ENCODE measurements at places on chromosomes 12 and 14. TPM values are rescaled to one million over a fixed set of nuclear protein-coding genes. Genes with fewer than 3 reads are reported as not detected.

ERP27 gene
- not detected for total RNA-seq

USP44 gene
- 0.41 TPM for total RNA-seq

- DNase-seq, result no peak
These were observed 10.3 kb upstream of the FERMT2 start for GRCh38 chr14:52961060-52961639.

DNA sequence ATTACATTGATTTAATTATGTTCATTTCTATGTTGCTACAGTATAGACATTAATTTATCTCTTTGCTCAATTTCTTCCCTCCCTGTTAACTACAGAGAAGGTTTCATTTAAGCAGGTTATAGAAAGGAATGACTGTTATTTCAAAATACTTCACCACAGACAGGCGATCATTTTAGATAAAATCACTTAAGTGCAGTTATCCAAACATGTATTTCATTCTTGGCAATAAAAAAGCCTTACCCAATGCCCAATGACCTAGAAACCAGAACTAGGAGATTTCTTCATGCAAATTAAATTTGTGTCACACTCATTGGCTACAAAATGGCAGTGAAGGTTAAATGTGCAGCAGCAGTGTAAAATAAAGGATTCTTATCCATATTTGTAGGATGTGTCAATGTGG lies 266.4 kb downstream of the KCNH5 start:
- no peak for DNase-seq

DNA sequence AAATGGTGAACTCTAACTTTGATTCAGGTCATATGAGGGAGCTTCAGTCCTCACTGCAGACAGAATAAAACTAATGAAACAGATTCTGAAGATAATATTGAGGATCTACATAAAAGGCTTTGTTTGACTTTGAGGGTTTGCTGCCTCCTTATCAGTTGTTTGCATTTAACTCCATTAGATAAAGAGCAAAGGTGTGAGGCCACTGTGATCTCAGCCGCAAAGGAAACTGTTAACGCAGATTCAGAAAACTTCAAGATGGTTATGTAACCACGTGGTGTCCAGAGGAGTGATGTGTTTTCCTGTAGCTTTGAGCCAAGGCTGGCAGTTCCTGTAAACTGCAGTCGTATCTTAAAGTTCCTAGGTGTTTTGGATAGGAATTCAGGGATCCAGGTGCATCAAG lies 67.8 kb downstream of the METTL25 start:
- no peak for DNase-seq

GRCh38 chr12:70049596-70050360 lies 193.5 kb upstream of the CNOT2 start:
- DNase-seq, result no peak

DNA sequence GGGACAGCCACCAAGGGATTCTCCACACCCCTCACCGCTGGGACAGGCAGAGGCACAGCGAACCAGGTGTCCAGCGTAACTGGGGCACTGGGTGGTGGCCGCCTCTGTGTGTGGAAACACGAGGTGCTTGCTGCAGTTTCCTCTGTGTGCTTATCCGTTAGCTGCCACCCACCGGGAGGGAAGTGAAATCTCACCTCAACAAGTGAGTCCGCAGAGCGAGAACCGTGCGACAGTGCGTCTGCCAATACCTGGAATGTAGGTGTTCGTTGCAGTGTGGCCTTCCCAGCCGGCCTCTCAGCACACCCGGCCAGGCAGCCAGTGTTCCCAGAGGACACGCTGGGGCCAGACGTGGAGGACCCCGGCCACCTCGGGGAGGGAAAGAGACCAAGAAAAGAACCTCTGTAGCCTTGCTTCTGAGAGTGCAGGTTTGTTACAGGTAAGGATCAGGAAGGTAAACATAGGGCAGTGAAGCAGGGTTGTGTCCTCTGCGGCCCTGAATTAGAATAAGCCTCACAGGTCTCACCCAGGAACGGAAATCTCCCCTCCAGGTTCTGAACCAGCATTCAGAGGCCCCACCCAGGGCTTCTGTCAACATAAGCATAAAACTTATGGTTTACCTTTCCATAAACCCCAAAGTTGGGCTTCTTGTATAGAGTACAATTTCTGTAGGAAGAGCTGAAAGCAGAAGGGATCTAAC lies 1.5 kb downstream of the BCL2L14 start:
- DNase-seq, result no peak

GRCh38 chr12:46535907-46536306 lies 163.3 kb upstream of the SLC38A2 start:
- DNase-seq, result no peak

DNA sequence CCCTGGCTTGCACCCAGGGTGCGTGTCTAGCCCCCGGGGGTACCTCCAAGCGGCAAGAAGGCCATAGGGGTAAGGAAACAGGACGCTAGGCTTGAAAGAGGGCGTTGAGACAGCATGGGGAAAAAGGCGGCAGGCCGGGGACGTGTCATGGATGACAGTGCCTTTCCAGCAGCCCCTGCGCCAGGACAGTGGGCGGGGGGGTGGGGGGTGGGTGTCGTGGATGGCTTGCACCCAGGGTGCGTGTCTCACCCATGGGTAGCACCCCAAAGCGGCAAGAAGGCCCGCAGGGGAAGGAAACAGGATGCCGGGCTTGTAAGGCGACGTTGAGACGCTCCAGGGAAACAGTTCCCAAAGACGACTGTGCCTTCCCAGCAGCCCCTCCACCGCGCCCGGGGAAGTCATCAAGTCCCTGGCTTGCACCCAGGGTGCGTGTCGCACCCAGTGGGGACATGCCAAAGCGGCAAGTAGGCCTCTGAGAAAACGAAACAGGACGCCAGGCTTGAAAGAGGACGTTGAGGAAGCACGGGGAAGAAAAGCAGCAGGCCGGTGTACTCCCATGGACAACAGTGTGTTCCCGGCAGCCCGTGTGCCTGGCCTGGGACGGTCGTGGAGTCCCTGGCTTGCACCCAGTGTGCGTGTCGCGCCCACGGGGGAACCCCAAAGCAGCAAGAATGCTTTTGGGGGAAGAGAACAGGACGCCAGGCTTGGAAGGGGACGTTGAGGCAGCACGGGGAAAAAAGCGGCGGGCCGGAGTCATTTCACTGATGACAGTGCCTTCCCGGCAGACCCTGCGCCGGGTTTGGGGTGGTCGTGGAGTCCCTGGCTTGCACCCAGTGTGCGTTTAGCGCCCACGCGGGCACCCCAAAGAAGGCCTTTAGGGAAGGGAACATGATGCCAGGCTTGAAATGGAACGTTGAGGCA lies 163.5 kb upstream of the ALG10B start:
- no peak for DNase-seq

GRCh38 chr12:47066278-47067025 lies 13.0 kb upstream of the PCED1B start:
- DNase-seq, result no peak

DNA sequence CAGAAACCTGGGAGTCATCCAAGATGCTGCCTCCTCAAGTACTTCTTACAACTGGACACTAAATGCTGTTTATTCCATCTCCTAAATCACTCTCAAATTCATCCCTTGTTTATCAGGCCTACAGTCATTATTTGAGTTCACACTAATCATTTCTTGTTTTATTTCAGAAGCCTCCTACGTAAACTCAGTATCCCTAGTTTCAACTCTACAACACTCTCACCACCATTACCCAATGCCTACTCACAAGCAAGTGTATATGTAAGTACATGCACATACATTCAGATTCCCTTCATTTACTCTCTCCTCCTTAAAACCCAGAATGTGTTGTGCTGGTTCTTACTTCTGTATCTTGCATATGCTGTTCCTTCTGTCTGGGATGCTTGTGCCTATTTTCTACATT lies 43.0 kb downstream of the DDHD1 start:
- DNase-seq, result no peak

DNA sequence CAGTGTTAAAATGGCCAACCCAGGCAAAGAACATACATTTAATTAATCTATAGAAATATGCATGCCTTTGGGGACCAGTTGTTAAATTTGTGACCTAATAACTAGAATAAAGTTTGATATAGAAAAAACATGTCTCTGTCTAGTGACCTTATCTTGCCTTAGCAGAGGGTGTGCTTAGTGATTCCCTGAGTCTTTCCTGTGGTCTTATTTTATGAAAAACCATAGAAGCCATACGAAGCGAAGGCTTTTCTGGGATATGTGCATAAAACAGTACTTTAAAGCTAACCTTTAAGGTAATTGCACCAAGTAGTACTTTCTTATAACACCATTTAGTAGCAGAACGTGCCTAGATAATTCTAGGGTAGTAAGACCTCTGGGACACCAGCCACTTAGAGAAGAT lies 379.4 kb downstream of the ZFP36L1 start:
- DNase-seq, result no peak

DNA sequence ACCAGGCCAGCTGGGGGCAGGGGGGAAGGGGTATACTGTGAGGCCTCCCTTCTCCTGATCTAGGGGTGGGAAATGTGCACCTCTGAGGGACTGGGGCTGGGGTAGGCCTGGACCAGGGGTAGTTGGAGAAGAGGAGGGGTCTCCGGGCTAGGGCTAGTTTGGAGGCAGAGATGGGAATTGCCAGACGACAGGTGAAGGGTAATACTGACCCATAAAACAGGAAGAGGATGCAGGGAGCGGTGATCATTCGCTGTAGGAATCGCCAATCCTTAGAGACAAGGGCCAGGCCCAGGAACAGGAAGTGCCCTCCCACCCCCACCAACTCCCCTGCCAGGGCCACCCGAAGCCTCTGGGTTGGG lies 4.4 kb downstream of the SLC22A17 start:
- DNase-seq, result no peak

DNA sequence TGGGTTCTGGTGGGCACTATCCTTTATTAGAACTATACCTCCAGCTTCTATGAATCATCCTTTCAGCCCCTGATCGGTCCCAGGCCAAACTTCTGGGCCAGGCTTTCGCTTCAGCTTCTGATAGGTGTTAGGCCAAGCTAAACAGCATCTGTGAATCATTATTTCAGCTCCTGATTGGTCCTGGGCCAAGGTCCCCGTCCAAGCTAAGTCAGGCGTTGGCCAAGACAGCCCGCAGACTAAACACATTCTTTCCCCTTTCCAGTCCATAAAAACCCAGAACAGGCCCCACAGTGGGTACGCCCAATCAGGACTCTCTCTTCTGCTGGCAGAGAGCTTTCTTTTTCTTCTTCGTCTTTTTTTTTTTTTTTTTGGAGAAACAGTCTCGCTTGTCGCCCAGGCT lies 1808.9 kb upstream of the SEL1L start:
- no peak for DNase-seq

- DNase-seq, result no peak
These were observed 328.9 kb upstream of the TBX3 start for GRCh38 chr12:115012861-115013235.

DNA sequence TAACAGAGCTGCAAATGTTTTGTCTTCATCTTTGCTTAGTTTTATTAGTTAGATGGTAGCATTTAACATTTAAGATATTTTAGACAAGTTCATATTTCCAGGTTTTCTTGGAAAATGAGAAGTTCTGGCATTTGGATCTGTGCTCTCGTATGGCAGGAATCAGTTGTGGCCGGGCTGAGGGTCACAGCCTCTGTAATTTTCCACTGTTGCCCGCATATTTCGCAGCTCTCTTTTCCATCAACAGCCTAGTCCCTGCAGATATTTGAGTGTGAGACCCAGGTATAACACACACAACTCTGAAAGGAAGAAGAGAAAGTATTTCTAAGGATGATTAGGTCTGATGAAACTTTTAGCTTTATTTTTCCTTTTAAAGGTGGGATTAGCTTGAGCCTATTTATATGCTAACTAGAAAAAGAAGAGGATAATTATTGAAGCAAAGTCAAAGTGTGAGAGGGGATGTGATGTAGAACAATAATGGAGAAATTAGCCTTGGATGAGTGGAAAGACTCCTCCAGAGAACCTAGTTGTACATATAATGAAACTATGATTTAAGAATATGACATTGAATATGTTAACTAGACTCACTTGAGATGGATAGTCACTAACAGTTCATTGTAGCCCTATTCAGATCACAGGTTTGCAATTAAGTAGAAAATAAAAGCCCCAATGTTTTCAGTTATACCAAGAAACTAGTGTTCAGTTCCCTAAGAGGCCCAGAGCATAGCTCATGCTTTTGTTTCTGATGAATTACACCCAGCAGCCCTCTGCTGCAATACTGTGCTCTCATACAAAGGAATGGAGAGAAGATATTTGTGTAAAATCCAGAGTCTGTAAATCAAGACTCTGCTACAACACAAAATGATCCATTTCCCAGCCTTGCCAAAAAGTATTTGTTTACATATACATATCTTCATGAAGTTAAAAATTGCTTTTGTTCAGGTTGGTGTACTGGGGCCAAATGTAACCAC lies 158.4 kb downstream of the C12orf50 start:
- DNase-seq, result no peak

DNA sequence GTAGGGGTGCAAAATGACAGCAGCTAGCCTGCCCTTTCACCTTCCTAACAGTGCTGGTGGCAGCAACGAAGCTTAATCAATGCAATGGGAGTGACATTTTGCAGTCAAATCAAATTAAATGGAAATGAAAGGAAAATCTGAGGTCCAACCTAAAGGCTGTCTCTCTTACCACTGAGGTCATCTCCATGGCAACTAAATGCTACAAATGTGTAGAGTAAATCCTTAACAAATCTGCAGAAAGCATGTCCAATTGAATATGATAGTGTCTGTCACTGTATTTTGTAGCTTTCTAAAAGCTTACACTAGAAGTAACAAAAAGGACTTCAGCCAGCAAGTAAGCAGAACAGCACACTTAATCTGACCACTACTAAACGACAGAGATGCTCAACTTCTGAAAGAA lies 488.8 kb downstream of the BCAT1 start:
- no peak for DNase-seq
